ENCODE measurements at places on chromosomes 12 and 14. TPM values are rescaled to one million over a fixed set of nuclear protein-coding genes. Genes with fewer than 3 reads are reported as not detected.

The HNF1A gene
- 0.70 TPM for polyA plus RNA-seq

GRCh38 chr12:4049298-4050080, 176.3 kb upstream of the PARP11 start:
- DNase-seq = no peak

DNA sequence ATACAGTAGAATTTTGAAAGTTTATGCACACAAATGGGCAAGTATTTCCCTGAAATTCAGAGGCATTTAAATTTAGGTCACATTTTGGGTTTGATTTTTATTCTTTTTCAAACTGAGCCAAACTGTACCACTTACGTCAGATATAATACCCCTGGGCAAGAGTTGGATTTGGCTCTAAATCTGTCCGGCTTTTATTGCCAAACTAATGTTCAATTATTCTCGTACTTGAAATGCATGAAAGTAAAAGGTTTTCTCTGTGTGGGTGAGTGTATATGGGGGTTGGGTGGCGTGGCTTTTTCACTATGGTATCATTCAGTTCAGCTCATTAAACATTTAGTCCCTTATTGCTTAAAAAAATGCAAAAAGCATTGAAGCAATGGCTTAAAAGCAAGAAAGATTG, 55.9 kb downstream of the SLCO1C1 start:
- no peak for DNase-seq

GRCh38 chr14:102902523-102903247, 19.8 kb upstream of the AMN start:
- no peak for DNase-seq

DNA sequence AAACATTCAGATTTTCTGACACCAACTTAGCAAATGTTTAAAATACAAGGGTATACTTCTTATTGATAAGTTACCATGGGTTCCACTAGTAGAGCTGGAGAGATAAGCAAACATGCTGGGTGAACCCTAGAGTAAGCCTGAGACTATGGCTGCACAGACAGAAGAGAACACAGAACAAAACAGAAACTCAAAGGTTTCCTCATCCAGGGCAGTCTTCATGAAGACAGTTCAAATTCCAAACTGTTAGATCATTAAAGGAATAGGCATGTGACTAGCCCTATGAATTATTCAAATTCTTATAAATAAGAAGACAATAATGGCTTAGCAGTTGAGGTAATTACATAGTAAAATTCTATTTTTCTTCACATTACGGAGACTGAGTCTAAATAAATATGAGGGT, 28.1 kb downstream of the BTBD7 start:
- no peak for DNase-seq

The SCNN1A gene
- polyA plus RNA-seq = 14.6 TPM

The SELPLG gene
- 10.4 TPM for polyA plus RNA-seq

The TPPP2 gene
- polyA plus RNA-seq = 490 TPM

The MSRB3 gene
- 20.0 TPM for polyA plus RNA-seq

DNA sequence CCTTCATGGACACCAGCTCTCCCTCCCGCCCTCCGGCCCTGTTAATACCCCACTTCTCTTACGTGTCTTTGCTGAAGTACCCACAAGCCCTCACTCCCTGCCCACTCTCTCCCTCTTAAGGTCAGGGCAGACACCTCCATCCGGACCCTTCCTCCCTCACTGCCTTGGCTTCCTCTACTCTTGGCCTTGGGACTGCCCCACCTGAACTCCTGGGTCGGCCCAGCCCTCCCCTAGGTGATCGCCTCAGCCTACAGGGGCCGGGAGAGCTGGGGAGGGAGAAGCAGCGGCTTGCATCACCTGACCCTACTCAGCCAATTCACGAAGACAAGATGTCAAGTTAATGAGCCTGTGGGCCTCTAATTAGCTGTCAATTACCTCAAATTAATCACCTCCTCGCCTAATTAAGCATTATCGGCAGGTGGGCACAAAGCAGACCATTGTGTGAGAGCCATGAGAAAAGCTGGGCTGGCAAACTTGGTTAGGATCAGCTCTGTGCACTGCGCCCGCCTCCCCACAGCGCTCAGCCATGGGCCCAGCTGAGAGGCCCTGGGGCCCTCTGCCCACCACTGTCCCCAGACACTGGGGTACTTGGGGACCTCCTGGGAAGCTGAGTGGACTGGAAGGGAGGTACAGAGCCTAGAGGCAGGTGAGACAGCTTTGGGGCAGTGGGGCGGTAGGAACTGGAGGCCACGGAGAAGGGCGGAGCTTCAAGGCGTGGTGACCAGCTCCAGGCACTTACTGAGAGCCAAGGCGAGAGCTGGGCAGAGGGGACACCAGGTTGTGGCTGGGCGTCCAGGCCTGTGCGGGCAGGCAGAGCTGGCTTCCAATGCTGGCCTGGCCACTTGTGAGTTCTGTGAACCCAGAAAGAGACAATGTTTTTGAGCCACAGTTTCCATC, 25.1 kb upstream of the VSX2 start:
- DNase-seq = no peak

DNA sequence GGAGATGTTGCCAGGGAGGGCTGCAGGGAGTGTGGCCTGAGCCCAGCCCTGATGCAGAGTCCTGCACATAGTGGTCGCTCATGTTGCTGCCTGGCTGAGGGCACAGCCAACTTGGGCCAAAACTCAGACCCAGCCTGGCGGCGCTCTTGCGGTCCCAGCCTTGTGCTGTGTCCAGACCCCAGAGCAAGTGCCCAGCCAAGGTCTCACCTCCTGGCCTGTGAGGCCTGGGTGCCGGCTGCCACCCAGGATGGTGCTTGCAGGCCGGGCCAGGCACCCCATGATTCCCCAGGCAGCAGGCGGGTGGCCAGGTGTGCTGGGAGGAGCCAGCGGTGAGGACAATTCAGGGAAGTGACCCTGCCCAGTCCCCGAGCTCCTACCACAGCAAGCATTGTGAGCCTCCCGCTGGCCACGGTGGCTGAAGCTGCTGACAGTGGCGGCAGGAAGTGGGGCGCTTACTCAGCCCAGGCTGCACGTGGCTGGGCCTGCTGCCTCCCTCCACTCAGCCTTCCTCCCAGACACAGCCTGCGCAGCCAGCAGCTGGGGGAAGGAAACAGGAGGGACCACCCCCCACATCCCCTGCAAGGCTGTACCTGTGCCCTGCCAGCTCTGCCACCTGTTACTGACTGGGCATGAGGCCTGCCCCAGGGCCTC, 17.7 kb upstream of the PGF start:
- DNase-seq = no peak

The POTEG gene
- 4.2 TPM for polyA plus RNA-seq

The TAS2R20 gene
- 0.46 TPM for polyA plus RNA-seq

GRCh38 chr12:230925-231671, 17.1 kb upstream of the SLC6A12 start:
- DNase-seq = peak; percentile 9

The TPH2 gene
- 0.47 TPM for polyA plus RNA-seq

- DNase-seq = no peak
These were observed 449 bp upstream of the GLT8D2 start for GRCh38 chr12:104050436-104050835.

The ACSS3 gene
- polyA plus RNA-seq = 7.5 TPM

DNA sequence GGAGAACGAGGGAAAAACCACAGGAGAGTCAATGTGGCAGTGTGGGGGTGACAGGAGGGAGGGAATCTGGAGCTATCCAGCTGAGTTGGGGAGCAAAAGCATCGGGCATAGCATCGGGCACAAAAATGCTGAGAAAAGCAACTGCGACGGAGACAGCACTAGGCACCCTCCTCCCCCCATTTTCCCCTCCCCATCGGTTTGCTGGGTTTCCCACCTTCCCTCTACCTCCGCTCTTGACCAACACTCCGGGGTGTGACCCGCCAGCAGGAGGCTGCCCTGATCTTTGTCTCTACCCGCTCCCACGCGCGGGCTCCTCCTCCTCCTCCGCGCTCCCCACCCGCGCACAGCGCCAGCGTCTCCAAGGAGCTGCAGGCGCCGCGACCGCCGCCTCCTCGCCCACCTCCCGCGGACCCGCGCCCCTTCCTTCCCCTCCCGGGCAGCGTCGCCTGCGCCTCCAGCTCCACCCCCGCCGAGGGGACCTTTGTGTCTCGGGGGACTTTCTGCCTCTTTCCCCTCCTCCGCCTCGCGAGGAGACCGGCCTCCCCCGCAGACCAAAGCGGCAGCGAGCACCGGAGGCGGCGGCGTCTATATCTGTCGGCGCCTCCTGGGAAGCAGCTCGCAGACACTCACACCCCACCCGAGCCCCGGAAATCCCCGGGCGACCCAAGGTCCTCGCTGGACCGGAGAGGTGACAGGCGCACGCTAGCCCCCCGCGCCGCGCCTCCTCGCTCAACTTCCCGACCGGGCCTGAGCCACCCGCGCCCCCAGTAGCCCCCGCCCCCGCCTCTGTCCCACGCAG, 920 bp downstream of the CDK17 start:
- peak; percentile 85 for DNase-seq

The ING4 gene
- polyA plus RNA-seq = 48.1 TPM

The TBC1D30 gene
- 7.0 TPM for polyA plus RNA-seq

DNA sequence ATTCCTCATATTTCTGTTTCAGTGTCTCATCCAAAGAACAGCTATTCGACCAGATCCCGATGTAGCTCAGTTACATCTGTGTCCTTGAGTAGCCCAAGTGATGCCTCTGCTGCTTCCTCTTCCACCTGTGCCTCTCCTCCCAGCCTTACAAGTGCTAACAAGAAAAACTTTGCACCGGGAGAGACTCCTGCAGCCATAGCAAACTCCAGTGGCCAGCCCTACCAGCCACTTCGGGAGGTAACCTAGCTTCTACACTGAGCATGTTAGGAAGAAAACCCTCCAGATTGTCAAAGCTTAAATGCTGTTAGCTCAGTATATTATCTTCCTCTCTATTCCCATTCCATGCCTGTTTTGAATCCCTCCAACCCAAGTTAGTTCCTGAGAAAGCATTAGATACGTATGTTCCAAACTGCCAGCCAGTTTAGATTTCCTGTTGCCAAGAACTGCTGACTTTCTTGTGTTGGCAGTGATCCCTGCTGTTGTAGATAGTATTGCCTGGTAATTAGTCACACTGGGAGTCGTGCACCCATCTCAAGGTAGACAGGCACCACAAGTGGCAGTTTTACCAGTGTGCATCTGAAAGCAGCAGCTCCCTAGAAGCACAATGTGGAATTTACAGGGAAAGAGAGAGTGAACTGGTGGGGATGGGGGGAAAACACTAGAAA, 14.0 kb upstream of the KCNH3 start:
- DNase-seq = no peak

DNA sequence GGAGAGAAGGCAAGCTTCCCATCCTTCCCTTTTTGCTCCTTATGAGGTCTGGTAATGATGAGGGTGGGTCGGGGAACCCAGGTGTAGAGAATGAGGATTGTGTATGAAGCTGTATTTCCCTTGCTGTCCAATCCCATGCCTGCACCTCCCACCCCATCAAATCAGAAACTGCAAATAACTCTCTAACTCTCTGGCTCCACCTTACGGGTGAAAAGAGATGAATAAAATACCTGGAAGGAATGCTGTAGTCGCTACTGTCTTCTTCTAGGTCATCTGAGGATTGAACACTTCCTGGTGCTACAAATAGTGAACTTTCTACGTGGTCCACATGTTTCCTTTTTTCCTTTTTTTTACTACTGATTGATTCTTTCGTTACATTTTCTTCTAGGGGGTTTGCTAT, 38.9 kb upstream of the DICER1 start:
- DNase-seq = no peak

- no peak for DNase-seq
These were observed 240.3 kb downstream of the EMP1 start for GRCh38 chr12:13436696-13437391.

The ART4 gene
- polyA plus RNA-seq = 0.57 TPM

GRCh38 chr12:93571925-93572711, at the start of gene SOCS2:
SOCS2 (plus strand) TSS chr12:93572675; CDS start chr12:93572898, 223 bp downstream.
- DNase-seq = no peak

The KSR2 gene
- polyA plus RNA-seq = 3.8 TPM

DNA sequence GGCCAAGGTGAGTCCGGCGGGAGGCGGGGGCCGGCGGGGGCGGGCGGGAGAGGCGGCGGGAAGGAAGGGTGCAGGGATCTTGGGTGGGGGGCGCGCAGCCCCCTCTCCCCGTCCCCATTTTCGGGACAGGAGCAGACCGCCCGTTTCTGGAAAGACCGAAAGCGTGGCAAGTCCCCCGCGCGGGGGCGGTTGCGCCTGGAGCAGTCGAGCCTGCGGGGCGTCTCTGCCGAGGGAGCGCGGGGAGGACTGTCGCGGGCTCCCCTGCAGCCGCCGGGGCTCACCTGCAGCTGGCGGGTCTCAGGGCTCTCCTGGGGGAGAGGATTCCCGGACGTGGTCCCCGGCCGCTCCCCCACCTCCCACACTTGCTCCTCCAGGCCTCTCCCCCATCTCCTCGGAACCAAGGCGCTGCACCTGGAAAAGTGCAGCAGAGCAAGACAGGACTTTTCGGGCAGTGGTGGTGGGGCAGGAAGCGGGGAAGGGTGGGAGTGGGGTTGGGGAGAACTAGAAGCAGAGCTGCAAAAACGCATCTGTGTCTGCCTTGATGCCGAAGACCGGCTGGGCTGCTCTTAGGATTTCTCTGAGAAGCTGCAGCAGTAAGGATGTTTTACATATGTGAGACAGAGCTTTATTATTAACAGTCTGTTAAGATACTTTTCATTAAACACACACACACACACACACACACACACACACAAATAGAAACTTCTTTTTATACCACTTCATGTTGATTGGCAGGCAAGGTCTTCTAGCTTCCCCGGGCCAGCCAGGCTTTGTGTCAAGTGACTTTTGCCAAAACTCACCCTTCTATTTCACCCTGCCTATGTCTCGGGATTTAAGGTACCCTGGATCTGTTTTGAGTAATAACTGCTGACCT, 677 bp downstream of the C12orf75 start:
- peak; percentile 50 for DNase-seq

- DNase-seq = no peak
These were observed 392.1 kb upstream of the DDHD1 start for GRCh38 chr14:53545217-53545616.

GRCh38 chr14:61510736-61511557, 184.4 kb upstream of the HIF1A start:
- no peak for DNase-seq

The FAR2 gene
- 25.2 TPM for polyA plus RNA-seq

All from testis (tissue), 5 donors.